Stimulated activated CD8-positive, alpha-beta memory T cell treated with anti-CD3 and anti-CD28 coated beads, Interleukin-7, amount 100 ng/mL, for 1 hour (primary cell): ENCODE measurements at places on chromosomes 7 and 10.

DNA sequence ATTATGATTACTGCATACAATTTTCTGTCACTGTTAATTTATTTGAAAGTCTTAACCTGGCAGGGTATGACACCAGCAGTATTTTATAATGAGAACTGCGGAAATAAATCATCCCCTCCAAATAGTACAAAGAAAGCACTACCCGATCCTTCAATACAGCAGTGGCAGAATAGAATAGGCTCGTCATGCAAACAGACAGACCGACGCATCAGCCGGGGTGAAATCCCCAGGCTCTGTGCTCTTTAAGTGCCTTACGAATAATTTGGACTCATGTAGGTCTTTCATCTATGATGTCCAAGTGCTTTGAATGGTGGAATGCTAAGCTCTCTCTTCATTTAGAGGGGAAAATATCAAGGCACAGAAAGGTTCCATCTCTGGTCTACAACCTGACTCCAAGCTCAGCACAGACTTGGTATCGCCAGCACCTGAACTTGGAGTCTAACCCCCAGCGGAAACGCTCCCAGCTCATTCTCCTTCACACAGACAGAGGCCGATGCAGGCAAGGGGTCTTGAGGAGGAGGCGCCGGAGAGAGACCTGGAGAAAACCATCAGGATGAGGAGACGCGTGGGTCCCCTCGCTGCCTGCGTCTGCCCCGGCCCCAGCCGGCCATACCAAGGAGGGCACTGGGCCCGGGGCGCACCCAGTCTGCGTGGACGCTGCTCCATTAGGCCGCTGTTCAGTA is 568.1 kb upstream of the MKI67 start:
- DNase-seq, result no peak

DNA sequence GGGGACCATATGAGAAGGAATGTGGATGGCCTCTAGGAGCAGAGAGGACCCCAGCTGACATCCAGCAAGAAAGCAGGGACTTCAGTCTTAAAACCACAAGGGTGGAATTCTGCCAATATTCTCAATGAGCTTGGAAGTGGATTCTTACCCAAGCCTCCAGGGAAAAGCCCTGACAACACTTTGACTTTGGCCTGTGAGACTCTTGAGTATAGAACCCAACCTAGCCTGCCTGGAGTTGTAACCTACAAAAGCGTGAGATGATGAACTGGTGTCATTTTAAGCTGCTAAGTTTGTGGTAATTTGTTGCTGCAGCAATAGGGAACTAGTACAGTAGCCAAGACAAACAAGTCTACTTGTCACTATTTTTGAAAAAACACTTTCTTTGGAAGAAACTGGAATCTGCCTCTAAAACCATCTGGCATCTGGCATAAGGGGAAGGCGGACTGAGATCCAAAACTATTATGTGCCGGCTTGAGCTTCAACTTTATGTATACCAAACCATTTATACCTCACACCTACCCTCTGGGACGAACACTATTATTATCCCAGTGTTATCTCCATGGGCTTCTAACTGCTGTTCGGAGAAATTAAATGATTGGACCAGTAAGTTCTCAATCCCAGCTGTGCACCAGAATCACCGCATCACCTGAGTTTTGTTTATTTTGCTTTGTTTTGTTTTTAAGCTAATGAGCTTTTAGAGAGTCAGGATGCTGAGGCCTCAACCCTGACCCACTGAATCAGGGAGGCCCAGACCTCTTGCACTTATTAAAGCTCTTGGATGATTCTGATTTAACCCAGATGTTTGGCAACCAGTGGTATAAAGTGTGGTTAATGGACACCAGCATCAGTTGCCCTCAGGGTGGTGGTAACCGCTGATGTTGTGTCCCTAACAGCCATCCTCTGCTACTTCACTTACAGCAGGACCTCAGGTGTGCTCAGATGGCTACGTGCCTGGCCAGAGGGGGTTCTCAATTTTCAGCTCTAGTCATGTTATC is 83.0 kb downstream of the C1GALT1 start:
- no peak for DNase-seq

DNA sequence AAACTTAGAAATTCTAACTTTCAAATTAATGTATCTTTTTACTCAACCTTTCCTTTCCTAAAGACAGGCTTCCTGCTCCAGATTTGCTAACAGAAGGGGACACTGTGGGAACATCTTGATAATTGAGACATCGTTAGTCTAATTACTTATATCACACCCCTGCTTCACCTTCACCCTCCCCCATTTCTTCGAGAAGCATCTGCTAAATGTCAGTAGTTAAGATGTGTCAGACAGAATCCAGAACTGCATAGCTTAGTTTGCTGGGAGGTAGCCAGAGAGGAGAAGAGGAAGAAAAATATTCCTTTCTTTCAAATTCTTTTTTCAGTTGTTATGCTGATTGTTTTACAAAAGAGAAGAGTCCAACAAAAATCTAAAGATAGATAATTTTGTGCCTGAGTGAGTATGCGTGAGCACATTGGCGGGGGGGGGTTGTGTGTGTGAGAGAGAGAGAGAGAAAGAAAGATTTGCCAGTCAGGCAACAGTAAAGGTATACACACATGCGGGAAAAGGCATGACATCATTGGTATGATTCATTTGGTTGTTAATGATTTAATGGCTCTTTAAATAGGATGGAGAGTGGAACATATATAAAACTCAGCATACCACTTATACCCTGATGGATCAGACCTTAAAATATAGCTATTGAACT is 192.4 kb downstream of the PTN start:
- DNase-seq, result no peak

DNA sequence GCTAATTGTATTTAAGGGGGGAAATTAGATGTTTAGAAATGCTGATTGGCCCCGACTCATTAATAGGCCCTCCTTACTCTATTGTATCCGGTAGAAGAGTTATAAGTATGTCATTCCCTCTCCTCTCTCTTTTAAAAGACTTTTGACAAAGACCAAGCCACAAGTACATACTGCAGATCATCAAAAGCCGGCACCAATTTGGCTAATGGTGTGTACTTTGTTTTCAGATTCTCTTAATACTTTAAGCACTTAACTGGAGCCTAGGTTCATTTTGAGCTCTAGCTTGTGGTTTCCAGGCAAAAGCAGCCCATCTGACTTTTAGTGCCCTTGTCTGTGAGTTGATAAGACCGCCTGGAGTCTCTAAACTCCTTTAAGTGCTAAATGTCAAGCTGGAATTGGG is 210.0 kb upstream of the LYZL1 start:
- DNase-seq, result no peak

DNA sequence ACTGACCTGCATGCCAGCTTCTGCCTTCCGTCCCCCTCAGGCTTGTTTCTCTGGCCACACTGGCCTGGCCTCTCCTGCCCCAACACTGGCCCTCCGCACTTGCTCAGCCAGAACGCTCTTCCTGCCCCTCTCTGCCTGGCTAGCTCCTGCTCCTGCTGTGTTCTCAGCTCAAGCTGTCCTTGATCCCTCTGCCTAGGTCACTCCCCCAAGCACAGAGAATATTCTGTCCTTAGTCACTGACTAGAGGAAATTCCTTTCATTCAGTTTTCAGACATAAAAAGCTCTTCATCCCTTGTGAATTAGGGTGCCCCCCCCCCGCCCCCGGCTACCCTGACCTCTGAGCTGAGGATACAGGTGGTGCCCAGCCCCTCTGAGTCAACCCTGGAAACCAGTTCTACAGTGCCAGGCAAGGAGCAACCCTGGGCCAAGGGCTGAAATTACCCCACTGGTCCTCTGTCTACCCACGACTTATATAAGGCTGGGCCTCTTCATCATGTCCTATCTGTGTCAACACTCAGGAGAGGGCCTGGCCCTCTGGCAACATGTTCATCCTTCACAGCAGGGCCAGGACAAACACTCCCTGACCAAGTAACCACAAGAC is 6.6 kb upstream of the SGPL1 start:
- no peak for DNase-seq

DNA sequence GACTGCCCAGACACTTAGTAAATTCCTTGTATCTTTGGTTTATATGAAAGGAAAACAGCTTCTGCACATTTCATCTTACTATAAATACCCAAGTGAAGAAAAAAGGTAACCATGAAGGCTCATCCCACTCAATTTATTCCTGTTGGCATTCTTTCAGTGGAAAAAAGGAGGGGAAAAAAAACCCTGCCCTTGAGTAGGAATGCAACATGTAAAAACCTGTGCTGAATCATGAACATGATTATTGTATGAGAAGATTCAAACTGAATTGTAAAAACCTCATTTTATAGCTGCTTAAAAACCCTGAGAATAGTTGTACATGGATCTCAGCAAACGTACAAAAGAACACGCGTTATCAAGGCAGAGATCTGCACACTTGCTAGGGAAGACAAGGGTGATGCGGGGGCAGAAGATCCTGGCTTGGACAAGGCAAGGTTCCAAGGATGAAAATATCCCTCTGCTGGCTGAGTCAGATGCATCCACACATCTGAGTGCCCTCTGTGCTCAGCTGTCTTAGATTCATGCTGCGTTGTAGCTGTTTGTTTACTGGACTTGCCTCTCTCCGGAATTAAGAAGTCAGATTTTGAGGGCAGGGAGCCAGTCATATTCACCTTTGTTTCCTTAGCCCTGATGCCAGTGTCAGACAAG is 658.2 kb downstream of the PARD3 start:
- no peak for DNase-seq

DNA sequence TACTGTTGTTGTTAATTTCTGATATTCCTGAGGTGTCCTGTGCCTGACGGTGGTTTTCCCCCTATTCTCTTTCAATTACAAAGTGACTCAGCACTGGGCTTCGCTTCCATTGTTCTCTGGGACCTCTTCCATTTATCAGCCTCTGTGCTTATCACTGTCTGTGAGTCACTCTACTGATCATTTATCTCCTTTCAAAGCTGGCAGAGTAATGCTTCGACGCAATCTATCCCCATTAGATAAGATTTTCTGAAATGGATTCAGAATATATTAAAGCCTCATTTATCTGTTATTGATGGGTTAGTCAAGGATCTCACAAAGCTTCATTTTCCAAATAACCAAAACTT is 679.2 kb downstream of the SDK1 start:
- no peak for DNase-seq

- no peak for DNase-seq
Measured at GRCh38 chr7:91082038-91082437, 182.2 kb upstream of the FZD1 start.

- DNase-seq, result no peak
Measured at GRCh38 chr7:69049326-69049725, 548.9 kb upstream of the AUTS2 start.

DNA sequence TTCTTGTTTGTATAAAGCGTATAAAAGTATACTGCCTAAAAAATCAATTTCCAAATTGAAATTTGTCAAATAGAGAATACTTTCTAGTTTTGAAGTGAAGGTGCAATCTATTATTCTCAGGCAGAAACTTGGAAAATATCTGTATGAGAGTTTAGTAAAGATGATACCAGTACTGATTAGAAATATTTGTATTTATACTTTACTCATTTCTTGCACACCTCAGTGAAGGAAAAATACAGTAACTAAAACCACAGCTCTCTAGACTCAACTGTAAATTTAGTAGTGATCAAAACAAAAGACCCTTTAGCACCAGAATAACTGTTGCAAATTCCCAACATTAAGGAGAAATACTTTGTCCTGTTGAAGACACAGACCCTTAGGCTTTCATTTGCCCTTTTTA is 71.3 kb upstream of the CYP26C1 start:
- DNase-seq, result no peak

- DNase-seq, result no peak
Measured at GRCh38 chr10:108852211-108852610, 1071.1 kb downstream of the XPNPEP1 start.

GRCh38 chr7:159013825-159014289 is 130.8 kb downstream of the VIPR2 start:
- DNase-seq, result no peak

DNA sequence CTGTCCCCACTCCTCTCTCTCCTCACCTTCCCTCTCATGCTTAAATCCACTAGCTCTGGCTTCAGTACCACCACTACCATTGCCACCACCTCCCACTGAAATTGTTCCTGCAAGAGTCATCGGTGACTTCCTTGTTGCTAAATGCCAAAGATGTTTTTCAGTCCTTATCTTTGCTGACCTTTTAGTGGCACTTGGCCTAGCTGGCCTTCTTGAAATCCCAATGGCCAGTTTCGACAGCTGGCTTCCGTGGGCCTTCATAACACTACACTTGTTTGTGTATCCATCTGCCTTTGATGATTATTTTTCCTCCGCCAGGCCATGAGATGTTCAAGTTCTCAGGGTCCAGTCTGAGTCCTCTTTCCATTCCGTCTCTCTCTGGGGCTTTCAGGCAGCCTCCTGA is 118.2 kb upstream of the NANOS1 start:
- DNase-seq, result no peak

DNA sequence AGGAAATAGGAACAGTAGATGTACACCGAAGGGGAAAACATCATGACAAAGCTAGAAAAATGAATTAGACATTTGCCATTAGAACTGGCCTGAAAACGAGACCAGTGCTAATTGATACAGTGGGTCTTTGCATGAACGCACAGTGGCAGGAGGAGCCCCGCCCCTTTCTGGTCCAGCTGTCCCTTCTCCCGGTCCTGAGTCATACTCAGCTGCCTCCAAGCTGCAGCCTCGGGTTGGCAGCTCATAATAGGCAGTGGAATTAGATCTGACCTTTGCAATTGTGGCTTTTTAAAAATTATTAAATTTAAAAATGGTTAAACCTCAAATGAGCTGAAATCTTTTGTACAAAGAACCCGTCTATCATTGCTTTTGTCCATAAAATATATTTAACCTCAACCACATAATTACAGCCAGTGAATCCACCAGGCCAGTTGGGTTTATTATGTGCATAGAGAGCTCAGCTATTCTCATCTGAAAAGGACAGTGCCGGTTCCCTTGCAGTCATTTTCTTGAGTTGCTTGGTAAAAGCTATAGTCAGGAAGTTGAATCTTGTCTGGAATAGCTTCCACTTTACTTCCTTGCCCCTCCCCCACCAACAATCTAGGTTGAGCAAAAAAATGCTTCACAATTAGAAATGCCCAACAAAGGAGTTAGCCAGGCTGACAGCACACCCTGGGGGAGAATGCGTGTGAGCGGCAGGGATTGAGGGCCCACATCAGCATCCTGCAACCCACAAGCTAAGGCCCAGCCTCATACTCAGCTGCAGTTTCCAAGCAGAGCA is 147.1 kb downstream of the BUB3 start:
- DNase-seq, result no peak

DNA sequence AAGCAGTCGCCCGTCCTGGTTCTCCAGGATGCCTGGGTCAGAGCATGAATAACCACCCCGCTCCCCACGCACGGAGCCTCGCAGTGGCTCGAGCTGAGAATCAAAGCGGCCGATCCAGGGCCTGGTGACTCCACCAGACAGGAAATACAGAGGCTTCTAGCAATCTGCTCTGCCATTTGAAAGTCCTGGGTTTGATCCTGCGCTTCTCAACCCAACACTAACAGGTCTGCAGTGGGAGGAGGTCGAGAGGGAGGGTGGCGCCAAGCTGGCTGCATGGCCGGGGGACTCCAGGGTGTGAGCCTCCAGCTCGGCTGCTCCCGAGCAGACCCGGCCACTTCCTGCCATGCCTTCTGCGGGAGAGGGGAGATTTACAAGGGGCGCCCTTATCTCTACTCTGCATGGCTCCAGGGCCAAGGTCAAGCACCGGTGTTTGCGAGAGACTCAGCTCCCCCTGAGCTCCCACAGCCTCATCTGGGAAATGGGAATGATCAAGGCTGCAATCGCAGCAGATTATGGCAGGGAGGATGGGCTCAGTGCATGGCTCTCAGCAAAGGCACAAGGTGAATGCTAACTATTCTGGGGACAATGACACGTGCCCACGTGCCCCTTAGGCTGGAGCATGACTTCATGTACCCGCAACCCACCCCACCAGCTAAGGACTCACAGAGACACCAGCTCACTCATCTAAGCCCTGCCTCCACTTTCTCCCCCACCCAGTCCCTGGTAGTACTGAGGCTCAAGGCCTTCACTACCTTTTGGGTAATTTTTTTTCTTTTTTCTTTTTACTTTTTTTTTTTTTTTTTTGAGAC is 73.9 kb upstream of the TNRC18 start:
- no peak for DNase-seq

GRCh38 chr10:26215935-26216584 is 514 bp upstream of the GAD2 start:
- no peak for DNase-seq
